ENCODE measurements at places on chromosomes 5 and 9. TPM values are rescaled to one million over a fixed set of nuclear protein-coding genes. Genes with fewer than 3 reads are reported as not detected.
A peak's percentile ranks its signal among the peaks of the same experiment; 100 is the strongest.

The TLE1 gene
- total RNA-seq, result 17.1 TPM

GRCh38 chr9:87425202-87425601 is 72.5 kb upstream of the DAPK1 start:
- H3K4me1 ChIP-seq, result no peaks in the 10 kb centered on the region
- no peak for DNase-seq
- no peak overlapping the region for H3K4me3 ChIP-seq
- H3K27ac ChIP-seq, result no peak overlapping the region
- H3K36me3 ChIP-seq, result peaks cover 3% of the 10 kb centered on the region
- H3K27me3 ChIP-seq, result no peaks in the 10 kb centered on the region

The TMEFF1 gene
- total RNA-seq, result 1.3 TPM

The OBP2B gene
- not detected for total RNA-seq

GRCh38 chr5:172868924-172869591 is 35.0 kb downstream of the ERGIC1 start:
- peaks cover 10% of the 10 kb centered on the region for H3K4me1 ChIP-seq
- H3K27me3 ChIP-seq, result no peaks in the 10 kb centered on the region
- peak overlapping the region; percentile 20 for H3K4me3 ChIP-seq
- H3K36me3 ChIP-seq, result no peaks in the 10 kb centered on the region

GRCh38 chr9:4581035-4581760 is 80.9 kb upstream of the PLPP6 start:
- no peak for DNase-seq
- peaks cover 47% of the 10 kb centered on the region for H3K36me3 ChIP-seq
- H3K4me1 ChIP-seq, result peaks cover 3% of the 10 kb centered on the region
- no peak overlapping the region for H3K4me3 ChIP-seq
- H3K27ac ChIP-seq, result no peak overlapping the region

- H3K27ac ChIP-seq, result no peak overlapping the region
- H3K4me3 ChIP-seq, result no peak overlapping the region
- peaks cover 9% of the 10 kb centered on the region for H3K4me1 ChIP-seq
- no peaks in the 10 kb centered on the region for H3K36me3 ChIP-seq
Measured at GRCh38 chr5:81019748-81020147, 59.6 kb downstream of the RASGRF2 start.

The SH3GL2 gene
- not detected for total RNA-seq

The RNF224 gene
- total RNA-seq, result not detected

GRCh38 chr5:155554500-155554899 is 540.9 kb downstream of the KIF4B start:
- no peak for DNase-seq
- H3K4me3 ChIP-seq, result no peak overlapping the region
- no peaks in the 10 kb centered on the region for H3K4me1 ChIP-seq
- H3K27ac ChIP-seq, result no peak overlapping the region
- H3K36me3 ChIP-seq, result no peaks in the 10 kb centered on the region

GRCh38 chr9:127519301-127520166 is 68.2 kb downstream of the LRSAM1 start:
- no peaks in the 10 kb centered on the region for H3K27me3 ChIP-seq
- no peak for DNase-seq
- peaks cover 69% of the 10 kb centered on the region for H3K4me1 ChIP-seq
- peak overlapping the region; percentile 47 for H3K4me3 ChIP-seq

DNA sequence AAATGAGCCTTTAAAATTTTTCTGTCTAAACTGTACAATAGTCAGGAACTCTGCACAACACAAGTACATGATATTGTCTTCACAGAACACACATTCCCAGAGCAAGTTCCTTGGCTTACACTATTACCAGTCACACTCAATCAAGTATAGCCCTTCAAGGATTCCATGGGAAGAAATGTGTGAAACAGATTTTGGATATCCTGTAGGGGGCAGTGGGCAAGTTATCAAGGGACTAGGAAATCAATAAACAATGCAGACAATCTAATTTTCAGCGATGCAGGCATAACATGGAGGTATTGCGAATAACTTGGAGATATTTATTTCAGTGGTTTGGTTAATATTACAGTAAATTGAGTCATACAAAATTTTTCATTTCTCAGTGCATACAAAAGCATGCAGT is 1171.5 kb upstream of the NUDT12 start:
- H3K4me1 ChIP-seq, result no peaks in the 10 kb centered on the region
- no peak overlapping the region for H3K4me3 ChIP-seq
- DNase-seq, result no peak
- H3K27ac ChIP-seq, result no peak overlapping the region
- no peaks in the 10 kb centered on the region for H3K36me3 ChIP-seq
- H3K27me3 ChIP-seq, result no peaks in the 10 kb centered on the region

The TERT gene
- total RNA-seq, result not detected

- no peaks in the 10 kb centered on the region for H3K4me1 ChIP-seq
- no peaks in the 10 kb centered on the region for H3K27me3 ChIP-seq
- no peak overlapping the region for H3K27ac ChIP-seq
Measured at GRCh38 chr5:61114441-61114840, 47.8 kb downstream of the SMIM15 start.

The ANXA2R gene
- 3.5 TPM for total RNA-seq

The FOXD4L5 gene
- total RNA-seq, result 0.51 TPM

The SLC45A2 gene
- not detected for total RNA-seq

DNA sequence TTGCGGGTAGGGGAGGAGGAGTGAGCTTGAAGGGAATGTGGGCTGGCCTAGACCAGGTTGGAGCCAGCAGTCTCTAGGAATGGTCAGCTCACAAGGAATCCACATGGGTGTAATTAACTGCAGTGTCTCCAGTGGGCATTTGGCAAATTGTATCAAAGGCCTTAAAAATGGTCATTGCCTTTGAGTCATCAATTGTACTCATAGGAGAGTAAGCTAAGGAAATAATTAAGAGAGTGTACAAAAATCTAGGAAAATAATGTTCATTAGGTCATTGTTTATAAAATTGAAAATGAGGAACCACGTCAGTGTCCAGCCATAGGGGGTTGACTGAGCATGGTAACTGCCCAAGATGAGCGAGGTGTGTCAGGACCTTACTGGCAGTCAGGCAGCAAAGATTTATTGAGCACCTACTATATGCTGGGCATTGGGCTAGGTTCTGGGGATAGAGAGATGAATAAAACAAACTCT is 29.8 kb upstream of the RPL26L1 start:
- no peaks in the 10 kb centered on the region for H3K27me3 ChIP-seq
- peak overlapping the region; percentile 55 for H3K27ac ChIP-seq
- no peak overlapping the region for H3K4me3 ChIP-seq
- H3K36me3 ChIP-seq, result peaks cover 3% of the 10 kb centered on the region
- no peak for DNase-seq
- H3K4me1 ChIP-seq, result peaks cover 26% of the 10 kb centered on the region

GRCh38 chr9:125125523-125125922 is 17.8 kb downstream of the SCAI start:
- H3K27me3 ChIP-seq, result no peaks in the 10 kb centered on the region
- no peak for DNase-seq
- H3K27ac ChIP-seq, result peak overlapping the region; percentile 81
- H3K36me3 ChIP-seq, result no peaks in the 10 kb centered on the region
- peaks cover 14% of the 10 kb centered on the region for H3K4me1 ChIP-seq

DNA sequence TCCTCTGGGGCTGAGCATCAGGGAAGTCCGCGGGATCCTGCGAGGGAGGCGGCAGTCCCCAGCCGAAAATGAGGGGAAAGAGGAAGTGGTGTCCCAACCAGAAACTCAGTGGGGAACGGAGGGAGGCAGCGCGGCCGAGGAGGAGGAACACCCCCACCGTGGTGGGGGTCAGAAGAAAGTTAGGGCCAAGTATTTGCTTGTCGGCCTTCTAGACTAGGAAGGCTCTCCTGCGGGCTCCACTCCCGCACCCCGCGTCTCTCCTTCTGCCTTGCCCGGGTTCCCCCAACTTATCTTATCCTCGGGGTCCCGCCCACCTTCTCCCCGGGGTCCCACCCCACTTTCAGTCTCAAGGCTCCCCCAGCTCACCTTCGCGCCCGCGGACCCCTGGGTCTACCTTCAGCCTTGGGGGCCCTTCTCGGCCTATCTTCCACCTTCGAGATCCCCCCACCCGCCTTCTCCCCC is 557 bp upstream of the PHF2 start:
- H3K4me3 ChIP-seq, result peak overlapping the region; percentile 95
- H3K4me1 ChIP-seq, result peaks cover 44% of the 10 kb centered on the region
- peaks cover 3% of the 10 kb centered on the region for H3K36me3 ChIP-seq

- H3K27ac ChIP-seq, result peak overlapping the region; percentile 72
- H3K4me1 ChIP-seq, result peaks cover 17% of the 10 kb centered on the region
- no peaks in the 10 kb centered on the region for H3K36me3 ChIP-seq
- H3K27me3 ChIP-seq, result no peaks in the 10 kb centered on the region
Measured at GRCh38 chr9:72022841-72023240, 37.6 kb downstream of the C9orf57 start.

- peaks cover 17% of the 10 kb centered on the region for H3K27me3 ChIP-seq
- DNase-seq, result no peak
- no peaks in the 10 kb centered on the region for H3K36me3 ChIP-seq
- H3K4me3 ChIP-seq, result no peak overlapping the region
- H3K4me1 ChIP-seq, result no peaks in the 10 kb centered on the region
- H3K27ac ChIP-seq, result no peak overlapping the region
Measured at GRCh38 chr9:27671636-27672035, 98.4 kb upstream of the C9orf72 start.

- no peak overlapping the region for H3K27ac ChIP-seq
- no peaks in the 10 kb centered on the region for H3K27me3 ChIP-seq
- H3K4me1 ChIP-seq, result no peaks in the 10 kb centered on the region
- H3K4me3 ChIP-seq, result no peak overlapping the region
Measured at GRCh38 chr5:92064993-92065392, 681.9 kb upstream of the ARRDC3 start.

DNA sequence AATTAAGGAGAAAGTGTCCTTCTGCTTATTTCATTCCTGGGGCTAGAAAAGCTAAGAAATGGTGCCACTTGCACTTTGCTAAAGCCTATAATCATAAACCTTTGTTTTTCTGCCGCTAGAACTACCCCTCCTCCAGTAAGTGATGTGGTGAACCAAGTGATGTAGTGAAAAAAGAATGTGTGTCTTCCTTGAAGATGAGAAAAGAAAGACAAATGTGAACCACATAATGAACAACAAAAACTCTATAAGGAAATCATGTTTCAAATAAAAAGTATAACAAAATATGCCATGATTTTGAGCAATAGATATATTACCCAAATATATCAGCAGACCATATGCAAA is 179.0 kb upstream of the SGCD start:
- no peak overlapping the region for H3K27ac ChIP-seq
- H3K4me3 ChIP-seq, result no peak overlapping the region
- peaks cover 2% of the 10 kb centered on the region for H3K27me3 ChIP-seq
- H3K4me1 ChIP-seq, result peaks cover 8% of the 10 kb centered on the region
- no peaks in the 10 kb centered on the region for H3K36me3 ChIP-seq
- no peak for DNase-seq

- no peak overlapping the region for H3K4me3 ChIP-seq
- H3K27me3 ChIP-seq, result no peaks in the 10 kb centered on the region
- H3K4me1 ChIP-seq, result peaks cover 13% of the 10 kb centered on the region
Measured at GRCh38 chr5:72651779-72652178, 144.6 kb upstream of the ZNF366 start.

DNA sequence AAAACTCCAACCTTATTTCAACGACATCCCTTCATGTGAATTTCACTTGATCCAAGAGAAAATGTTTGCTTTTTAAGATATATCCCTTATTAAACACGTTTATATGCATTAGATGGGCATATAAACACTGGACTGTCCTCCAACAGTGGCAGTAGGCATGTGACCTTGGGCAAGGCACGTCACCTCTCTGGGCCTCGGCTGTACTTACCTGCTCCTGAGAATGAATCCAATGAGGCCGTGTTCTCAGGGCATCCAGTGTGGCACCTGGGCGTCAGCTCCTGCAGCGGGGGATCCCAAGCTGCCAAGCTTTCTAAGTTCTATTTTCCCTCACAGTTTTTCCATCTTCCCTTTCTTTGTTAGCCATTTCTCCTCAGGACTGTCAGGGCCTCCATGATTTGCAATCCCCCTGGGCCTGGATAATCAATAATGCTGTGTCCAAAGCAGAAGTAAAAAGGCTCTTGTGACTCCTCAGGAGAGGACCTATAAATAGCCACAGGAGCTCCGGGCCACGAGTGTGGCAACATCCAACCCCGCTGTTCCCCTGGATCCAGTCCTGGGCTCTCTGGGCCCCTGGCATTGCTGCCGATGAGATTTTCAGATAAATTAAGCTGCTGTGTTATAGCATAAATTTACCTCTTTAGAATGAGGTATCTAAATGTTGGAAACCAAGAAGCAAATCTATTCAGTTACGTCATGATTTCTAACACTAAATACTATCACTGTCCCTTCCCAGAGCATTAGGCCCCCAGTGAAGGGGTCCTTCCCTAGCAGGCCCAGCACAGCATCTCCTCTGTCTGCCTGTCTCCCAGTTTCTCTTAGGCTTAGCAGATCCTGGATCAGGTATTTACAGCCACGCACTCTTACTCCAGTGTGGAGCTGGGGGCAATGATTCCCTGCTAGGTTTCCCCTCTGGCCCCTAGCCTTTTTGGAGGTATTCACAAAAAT is 76.8 kb downstream of the PTPN3 start:
- no peaks in the 10 kb centered on the region for H3K27me3 ChIP-seq
- no peak for DNase-seq
- no peaks in the 10 kb centered on the region for H3K4me1 ChIP-seq

GRCh38 chr9:7042124-7042523 is 284.4 kb downstream of the KDM4C start:
- no peak overlapping the region for H3K4me3 ChIP-seq
- DNase-seq, result no peak
- no peaks in the 10 kb centered on the region for H3K27me3 ChIP-seq
- H3K4me1 ChIP-seq, result no peaks in the 10 kb centered on the region

DNA sequence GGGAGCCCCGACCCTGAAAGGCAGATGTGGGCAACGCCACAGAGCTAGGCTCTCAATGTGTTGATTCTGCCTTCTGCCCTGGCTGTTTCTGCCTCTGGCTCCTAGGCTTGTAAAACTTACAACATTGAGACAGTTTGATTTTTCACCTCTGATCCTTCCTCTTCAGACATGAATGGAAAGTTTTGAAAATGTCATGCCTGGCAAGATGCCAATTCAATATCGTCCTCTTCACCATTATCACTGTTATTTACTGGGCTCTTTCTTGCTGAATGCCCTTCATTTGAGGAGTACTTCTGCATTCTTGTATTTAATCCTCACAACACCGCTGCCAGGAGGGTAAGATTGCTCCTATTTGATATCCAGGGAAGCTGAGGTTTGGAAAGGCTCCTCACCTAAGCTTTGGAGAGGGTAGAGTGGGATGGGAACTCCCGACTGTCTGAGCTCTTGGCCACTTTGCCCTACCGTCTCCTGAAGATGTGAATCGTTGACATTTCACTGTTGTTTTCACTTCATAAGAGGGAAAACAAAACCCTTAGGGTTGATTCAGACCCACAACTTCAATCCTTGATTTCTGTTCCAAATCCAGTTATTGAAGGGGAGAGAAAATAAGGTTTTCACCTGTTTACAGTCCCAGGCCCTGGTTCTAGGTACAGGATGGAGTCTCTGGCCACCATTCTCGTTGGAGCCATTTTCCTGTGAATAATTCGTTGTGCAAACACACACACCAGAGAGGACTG is 12.7 kb upstream of the FGF1 start:
- no peaks in the 10 kb centered on the region for H3K27me3 ChIP-seq
- H3K27ac ChIP-seq, result peak overlapping the region; percentile 86
- H3K36me3 ChIP-seq, result no peaks in the 10 kb centered on the region

DNA sequence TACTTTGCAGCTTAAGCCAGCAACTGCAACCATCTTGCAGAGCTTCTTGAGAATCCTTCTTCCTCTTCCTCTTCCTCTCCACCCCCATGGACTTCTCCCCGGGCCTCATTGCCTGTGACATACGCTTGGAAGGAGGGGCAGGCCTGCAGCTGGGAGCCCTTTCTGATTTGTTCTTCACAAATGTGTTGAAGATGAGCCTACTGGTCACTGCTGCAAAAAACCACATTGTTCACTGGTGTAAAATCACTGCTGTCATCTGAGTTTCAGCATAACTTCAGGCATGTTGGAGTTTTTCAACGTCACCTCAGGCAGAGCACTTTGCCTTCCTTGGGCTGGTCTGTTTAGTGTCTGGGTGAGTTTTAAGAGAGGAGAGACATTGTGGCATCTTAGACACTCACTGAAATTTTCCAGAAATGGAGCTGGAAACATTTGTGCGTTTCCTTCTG is 7.9 kb downstream of the TJP2 start:
- peaks cover 57% of the 10 kb centered on the region for H3K4me1 ChIP-seq
- no peak for DNase-seq
- no peaks in the 10 kb centered on the region for H3K27me3 ChIP-seq
- H3K4me3 ChIP-seq, result no peak overlapping the region
- peak overlapping the region; percentile 73 for H3K27ac ChIP-seq
